Activated CD8-positive, alpha-beta memory T cell treated with anti-CD3 and anti-CD28 coated beads, Interleukin-2, amount 10 ng/mL, durations not matched to agents 7 days and 5 days (primary cell): ENCODE measurements at places on chromosomes 3 and 15. TPM values are rescaled to one million over a fixed set of nuclear protein-coding genes. Genes with fewer than 3 reads are reported as not detected.
A peak's percentile ranks its signal among the peaks of the same experiment; 100 is the strongest.

GRCh38 chr3:100988080-100988479, 5.1 kb downstream of the ABI3BP start:
- no peaks in the 10 kb centered on the region for H3K4me1 ChIP-seq
- H3K4me3 ChIP-seq, result no peak overlapping the region
- H3K27me3 ChIP-seq, result peaks cover 8% of the 10 kb centered on the region
- no peak for DNase-seq
- no peak overlapping the region for H3K27ac ChIP-seq

DNA sequence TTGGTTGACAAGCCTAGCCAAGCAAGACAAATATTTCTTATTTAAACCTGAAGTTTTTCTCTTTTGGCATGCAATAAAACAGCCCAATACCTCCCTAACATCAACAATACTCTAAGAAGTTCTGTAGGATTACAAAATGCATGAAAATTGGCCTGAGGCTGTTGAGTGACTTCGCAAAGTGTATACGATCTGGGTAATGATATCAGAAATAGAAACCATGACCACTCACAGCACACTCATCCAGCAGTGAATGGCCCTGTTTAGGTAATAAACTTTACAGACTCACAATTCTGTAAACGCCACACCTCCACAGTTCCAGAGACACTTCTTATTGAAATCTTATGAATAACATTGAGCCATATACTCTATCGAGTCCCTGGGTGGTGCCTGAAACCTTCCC, 83.0 kb upstream of the NAALADL2 start:
- H3K27me3 ChIP-seq, result no peaks in the 10 kb centered on the region
- H3K27ac ChIP-seq, result no peak overlapping the region

DNA sequence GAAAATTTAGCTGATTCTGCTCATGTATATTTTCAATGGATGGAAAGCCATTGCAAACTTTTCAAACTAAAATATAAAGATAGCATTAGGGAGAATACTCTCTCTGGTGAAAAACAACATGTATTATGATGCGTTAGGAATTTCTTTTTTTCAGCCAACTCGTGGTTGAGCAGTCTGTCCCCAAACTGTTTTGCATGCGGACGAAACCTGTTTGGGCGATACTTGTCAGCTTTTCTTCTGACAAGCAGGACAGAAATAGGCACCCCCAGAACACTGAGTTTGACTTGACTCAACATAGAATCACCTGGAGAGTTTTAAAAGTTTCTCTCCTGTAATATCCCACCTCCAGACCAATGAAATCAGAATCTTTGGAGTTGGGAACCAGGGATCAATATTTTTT, 417.5 kb upstream of the TPRG1 start:
- H3K36me3 ChIP-seq, result peaks cover 1% of the 10 kb centered on the region
- no peak for DNase-seq
- no peaks in the 10 kb centered on the region for H3K27me3 ChIP-seq
- no peak overlapping the region for H3K4me3 ChIP-seq

GRCh38 chr15:98537516-98538060, 110.8 kb upstream of the IGF1R start:
- no peak for DNase-seq
- H3K4me1 ChIP-seq, result no peaks in the 10 kb centered on the region
- H3K4me3 ChIP-seq, result no peak overlapping the region

DNA sequence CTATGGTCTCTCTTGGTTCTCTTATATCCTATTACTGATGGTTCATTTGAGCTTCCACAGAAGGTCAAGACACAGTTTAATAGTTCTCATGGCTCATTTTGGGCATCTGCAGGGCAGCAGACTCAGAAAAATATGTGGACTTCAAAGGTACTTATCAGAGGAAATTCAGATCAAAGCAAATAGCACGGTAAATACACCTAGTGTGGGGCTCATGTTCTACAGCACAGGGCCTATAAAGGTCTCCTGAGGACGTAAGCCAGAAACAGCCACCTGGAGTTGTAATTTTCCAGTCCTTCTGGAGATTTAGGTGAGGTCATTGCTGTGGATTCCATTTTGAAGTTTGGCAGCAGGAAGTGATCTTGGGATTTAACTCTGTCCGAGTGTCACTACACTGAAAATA, 134.5 kb upstream of the SGO1 start:
- H3K27ac ChIP-seq, result no peak overlapping the region
- DNase-seq, result no peak
- no peaks in the 10 kb centered on the region for H3K27me3 ChIP-seq
- no peaks in the 10 kb centered on the region for H3K36me3 ChIP-seq
- no peaks in the 10 kb centered on the region for H3K4me1 ChIP-seq

DNA sequence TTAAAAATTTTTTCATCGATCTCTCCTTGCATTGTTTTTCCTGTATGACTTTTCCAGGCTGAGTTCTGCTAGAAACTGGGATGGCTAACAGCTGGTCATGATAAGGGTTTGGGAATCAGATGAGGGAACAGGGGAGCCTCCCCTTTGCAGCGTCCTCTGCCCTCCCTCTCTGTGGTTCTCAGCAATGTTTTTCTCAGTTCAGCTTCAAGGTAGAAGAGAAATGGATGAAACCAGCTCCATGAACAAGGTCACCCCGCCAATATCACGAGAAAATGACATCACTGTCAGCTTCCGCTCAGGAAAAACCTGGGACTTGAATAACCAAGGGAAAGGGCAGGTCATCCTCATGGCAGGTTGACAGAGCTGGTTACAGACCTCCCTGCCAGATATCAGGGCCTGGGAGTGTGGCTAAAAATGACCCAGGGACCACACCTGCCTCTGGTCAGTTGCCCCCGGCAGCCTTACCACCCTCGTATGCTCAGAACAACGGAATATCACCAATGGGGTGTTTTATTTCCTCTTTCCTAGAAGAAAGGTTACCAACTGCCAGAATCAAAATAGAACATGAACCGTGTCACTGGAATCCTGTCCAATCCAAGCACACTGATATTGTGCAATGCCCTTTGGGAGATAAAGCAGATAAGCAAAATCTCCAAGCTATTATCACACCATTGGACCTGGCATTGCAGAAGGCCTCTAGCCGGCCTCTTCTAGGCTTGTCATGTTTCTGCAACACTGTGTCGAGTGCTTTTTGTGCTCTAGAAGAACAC, 26.1 kb downstream of the LSM3 start:
- H3K27me3 ChIP-seq, result no peaks in the 10 kb centered on the region
- H3K4me3 ChIP-seq, result no peak overlapping the region
- no peaks in the 10 kb centered on the region for H3K36me3 ChIP-seq
- no peak for DNase-seq

- peaks cover 3% of the 10 kb centered on the region for H3K36me3 ChIP-seq
- H3K4me1 ChIP-seq, result peaks cover 23% of the 10 kb centered on the region
- peaks cover 7% of the 10 kb centered on the region for H3K27me3 ChIP-seq
- DNase-seq, result no peak
- H3K27ac ChIP-seq, result peak overlapping the region; percentile 72
Observed at GRCh38 chr3:108897883-108898282, 55.8 kb downstream of the GUCA1C start.

- no peak overlapping the region for H3K27ac ChIP-seq
- H3K27me3 ChIP-seq, result peaks cover 8% of the 10 kb centered on the region
- no peaks in the 10 kb centered on the region for H3K36me3 ChIP-seq
- H3K4me1 ChIP-seq, result peaks cover 3% of the 10 kb centered on the region
- DNase-seq, result peak; percentile 27
Observed at GRCh38 chr15:57305009-57305408, 71.3 kb upstream of the CGNL1 start.

GRCh38 chr3:98573181-98573728, 20.2 kb downstream of the CPOX start:
- H3K4me1 ChIP-seq, result peaks cover 68% of the 10 kb centered on the region
- no peak for DNase-seq
- H3K36me3 ChIP-seq, result peaks cover 51% of the 10 kb centered on the region
- no peaks in the 10 kb centered on the region for H3K27me3 ChIP-seq
- H3K27ac ChIP-seq, result peak overlapping the region; percentile 93
- peak overlapping the region; percentile 67 for H3K4me3 ChIP-seq

DNA sequence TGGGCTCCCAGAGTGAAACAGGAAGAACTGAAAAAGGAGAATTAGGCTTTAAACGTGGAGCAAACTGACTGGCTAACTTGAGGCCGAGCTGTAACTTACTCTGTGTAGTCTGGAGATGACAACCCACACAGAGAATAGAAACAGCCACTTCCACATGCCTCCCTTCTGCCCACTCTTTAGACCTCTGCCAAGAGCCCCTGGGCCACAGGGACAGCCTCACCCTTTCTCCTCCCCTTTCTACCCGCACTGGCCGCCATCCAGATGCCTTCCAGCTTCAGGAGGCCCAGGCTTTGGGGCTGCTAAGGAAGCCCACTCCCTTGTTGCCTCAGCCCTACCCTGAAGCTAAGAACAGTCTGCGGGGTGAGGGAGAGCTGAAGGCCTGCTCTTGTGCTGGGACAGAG, 6.8 kb downstream of the ARHGAP31 start:
- H3K36me3 ChIP-seq, result no peaks in the 10 kb centered on the region
- H3K4me3 ChIP-seq, result no peak overlapping the region
- H3K4me1 ChIP-seq, result peaks cover 39% of the 10 kb centered on the region
- H3K27me3 ChIP-seq, result peaks cover 1% of the 10 kb centered on the region

DNA sequence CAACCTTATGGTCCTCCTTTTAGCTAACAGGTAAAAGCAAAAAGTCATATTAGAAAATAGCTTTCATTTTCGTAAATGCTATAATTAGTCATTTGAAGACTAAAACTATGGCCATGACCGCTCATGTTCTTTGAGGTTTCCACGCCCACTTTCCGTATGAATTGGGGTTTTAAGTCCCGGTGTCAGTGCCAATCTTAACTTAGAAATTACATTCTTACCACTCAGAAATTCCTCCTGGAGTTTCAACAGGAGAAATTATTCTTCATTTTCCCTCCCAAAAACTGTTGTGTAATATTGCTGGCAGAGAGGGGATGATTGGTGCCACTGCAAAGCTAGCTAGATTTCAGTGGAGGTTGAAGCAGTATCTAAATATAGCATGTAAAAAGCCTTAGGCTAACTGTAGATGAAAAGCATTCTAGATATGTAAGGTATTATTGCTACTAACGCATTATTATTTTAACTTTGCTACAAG, 71.0 kb upstream of the MDFIC2 start:
- H3K36me3 ChIP-seq, result no peaks in the 10 kb centered on the region
- no peak for DNase-seq
- no peaks in the 10 kb centered on the region for H3K27me3 ChIP-seq
- no peak overlapping the region for H3K4me3 ChIP-seq
- no peak overlapping the region for H3K27ac ChIP-seq

DNA sequence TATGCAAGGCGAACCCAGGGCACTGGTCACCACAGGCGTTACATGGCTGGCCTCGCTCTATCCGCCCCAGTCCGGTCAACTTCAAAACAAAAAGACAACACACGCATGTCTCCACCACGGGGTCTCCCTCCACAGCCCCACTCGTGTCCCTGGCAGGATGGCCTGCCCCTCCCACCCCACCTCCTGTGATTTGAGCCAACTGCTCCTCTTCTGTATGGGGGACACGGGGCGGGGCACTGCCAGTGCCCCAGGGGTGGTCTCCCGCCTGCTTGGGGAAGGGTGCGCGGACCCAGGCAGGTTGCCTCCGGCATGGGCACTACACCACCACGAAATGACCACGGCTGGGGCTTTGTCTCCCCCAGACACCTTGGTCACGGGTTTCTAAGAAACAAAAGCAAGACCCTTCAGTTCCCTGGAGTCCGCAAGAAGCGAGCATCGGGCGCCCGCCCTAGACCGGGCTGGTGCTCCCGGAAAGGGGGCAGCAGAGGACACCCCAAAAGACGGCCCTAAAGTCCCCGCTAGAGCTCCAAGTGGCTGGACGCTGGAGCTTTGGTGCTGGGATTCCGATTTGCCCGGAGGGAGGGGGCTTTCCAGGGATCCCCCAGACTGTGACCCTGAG, 219.3 kb upstream of the PRICKLE2 start:
- H3K4me3 ChIP-seq, result no peak overlapping the region
- peaks cover 66% of the 10 kb centered on the region for H3K27me3 ChIP-seq
- no peak for DNase-seq
- H3K36me3 ChIP-seq, result no peaks in the 10 kb centered on the region
- H3K27ac ChIP-seq, result no peak overlapping the region

- H3K4me1 ChIP-seq, result no peaks in the 10 kb centered on the region
- no peak overlapping the region for H3K4me3 ChIP-seq
- no peak for DNase-seq
- no peaks in the 10 kb centered on the region for H3K36me3 ChIP-seq
- H3K27me3 ChIP-seq, result peaks cover 3% of the 10 kb centered on the region
Observed at GRCh38 chr15:61382927-61383326, 153.8 kb upstream of the RORA start.

DNA sequence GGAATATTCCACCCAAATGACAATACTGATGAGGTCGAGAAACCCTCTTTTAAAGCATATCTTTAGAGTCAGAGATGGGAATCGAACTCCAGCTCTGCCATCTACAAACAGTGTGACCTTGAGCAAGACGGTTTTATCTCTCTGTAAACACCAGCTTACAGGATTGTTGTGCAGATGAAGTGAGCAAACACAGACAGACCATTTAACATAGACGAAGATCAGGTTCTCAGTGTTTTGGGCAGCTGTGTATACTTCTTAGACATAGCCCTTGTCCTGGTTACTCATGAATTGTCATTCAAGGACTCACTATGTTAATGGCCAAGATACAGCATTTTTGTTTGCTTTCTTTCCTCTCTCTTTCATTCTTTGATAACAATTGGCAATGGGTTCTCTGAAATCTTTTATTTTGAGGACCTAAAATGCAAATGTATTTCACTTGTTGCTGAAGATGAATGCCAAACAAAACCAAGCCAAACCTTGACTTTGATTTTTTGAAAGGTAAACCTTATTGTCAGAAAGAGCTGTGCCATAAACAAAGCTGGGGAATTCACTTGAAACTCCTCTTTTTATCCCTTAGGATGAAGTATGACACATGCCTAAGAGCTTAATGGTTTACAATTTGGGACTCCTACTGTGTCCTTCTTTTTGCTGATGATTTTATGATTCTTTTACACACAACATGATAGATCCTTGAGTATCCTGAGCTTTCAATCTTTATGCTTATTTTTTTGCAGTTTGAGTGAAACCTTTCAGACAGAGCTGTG, 250.0 kb upstream of the PDZRN3 start:
- H3K4me3 ChIP-seq, result no peak overlapping the region
- no peaks in the 10 kb centered on the region for H3K36me3 ChIP-seq
- H3K27ac ChIP-seq, result no peak overlapping the region
- no peaks in the 10 kb centered on the region for H3K27me3 ChIP-seq
- no peak for DNase-seq
- H3K4me1 ChIP-seq, result no peaks in the 10 kb centered on the region

DNA sequence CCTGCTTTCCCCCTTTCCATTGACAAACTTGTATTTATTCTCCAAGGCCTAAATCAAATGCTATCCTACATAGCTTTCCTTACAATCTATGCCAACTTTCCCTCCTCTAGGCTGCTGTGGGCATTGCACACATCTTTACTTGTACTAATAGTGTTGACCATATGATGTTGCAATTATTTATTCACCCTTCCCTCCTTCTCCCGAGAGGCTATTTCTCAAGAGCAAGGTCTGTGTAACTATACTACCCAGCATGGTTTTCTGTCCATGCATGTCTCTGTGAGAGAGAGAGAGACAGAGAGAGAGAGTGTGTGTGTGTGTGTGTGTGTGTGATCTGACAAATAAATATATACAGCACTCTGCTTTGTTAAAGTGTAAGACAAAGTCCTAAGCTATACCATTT, 63.8 kb downstream of the GTPBP8 start:
- H3K36me3 ChIP-seq, result no peaks in the 10 kb centered on the region
- H3K27me3 ChIP-seq, result no peaks in the 10 kb centered on the region
- DNase-seq, result no peak
- no peak overlapping the region for H3K27ac ChIP-seq

GRCh38 chr15:29403772-29404171, 134.2 kb upstream of the NSMCE3 start:
- H3K36me3 ChIP-seq, result no peaks in the 10 kb centered on the region
- no peak overlapping the region for H3K4me3 ChIP-seq
- no peaks in the 10 kb centered on the region for H3K4me1 ChIP-seq
- no peak for DNase-seq
- H3K27me3 ChIP-seq, result peaks cover 5% of the 10 kb centered on the region

GXYLT2 gene
- not detected for total RNA-seq

CORO2B gene
- not detected for total RNA-seq

UBA7 gene
- total RNA-seq, result 149 TPM

NPAP1 gene
- total RNA-seq, result not detected

C3orf85 gene
- not detected for total RNA-seq

ARHGAP31 gene
- total RNA-seq, result 1.4 TPM

ITIH3 gene
- total RNA-seq, result not detected

HRG gene
- not detected for total RNA-seq
